ENCODE measurements at places on chromosomes 2 and 18. TPM values are rescaled to one million over a fixed set of nuclear protein-coding genes. Genes with fewer than 3 reads are reported as not detected.

C2orf66 gene
- not detected for total RNA-seq

DNA sequence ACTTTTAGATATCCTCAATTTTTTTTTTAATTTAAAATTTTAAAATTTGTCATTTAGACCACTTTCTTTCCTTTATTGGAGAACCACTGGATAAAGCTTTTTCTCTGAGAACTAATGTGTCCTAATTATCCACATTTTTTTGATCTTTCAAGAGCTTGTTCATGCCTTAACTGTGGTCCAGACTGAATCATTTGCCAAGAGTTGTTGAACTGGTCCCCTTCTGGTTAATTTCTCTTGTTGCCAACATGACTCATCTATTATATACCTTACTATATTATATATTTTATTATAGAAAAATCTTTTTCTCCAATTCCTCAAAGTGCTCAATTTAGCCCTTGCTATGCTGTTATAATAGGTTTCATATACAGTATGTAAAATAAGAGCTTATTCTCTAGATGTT, 53.1 kb upstream of the TMEM87B start:
- H3K27me3 ChIP-seq, result no peaks in the 10 kb centered on the region
- H3K36me3 ChIP-seq, result no peaks in the 10 kb centered on the region
- no peak overlapping the region for H3K27ac ChIP-seq
- H3K4me3 ChIP-seq, result no peak overlapping the region
- DNase-seq, result no peak

DNA sequence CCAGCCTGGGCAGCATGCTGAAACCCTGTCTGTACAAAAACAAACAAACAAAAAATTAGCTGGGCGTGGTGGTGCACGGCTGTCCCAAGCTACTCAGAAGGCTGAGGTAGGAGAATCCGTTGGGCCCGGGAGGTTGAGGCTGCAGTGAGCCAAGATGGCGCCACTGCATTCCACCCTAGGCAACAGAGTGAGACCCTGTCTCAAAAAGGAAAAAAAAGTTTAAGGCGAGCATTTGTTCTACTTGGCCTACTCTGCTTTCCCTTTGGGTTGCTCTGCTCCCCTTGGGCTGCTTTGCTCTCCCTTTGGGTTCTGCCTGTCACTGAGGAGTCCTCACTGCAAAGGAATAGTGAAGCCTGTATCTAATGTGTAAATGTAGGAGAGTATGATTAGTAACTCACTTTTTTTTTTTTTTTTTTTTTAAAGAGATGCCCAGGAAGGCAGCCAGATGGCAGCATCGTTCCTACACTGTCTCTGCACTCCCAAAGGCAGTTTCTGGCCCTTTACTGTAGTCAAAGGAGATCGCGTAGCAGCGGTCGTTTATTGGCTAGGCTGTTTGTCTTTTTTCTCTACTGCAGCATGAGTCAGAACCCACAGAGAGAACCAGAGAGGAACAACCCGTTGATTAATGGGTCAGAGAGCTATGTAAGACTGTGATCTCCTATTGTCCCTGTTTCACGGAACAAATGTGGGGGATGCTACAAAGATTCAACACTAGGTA, 118.3 kb upstream of the CWC22 start:
- DNase-seq, result peak; percentile 28
- H3K4me3 ChIP-seq, result no peak overlapping the region
- no peak overlapping the region for H3K27ac ChIP-seq
- no peaks in the 10 kb centered on the region for H3K27me3 ChIP-seq
- H3K36me3 ChIP-seq, result no peaks in the 10 kb centered on the region

DNA sequence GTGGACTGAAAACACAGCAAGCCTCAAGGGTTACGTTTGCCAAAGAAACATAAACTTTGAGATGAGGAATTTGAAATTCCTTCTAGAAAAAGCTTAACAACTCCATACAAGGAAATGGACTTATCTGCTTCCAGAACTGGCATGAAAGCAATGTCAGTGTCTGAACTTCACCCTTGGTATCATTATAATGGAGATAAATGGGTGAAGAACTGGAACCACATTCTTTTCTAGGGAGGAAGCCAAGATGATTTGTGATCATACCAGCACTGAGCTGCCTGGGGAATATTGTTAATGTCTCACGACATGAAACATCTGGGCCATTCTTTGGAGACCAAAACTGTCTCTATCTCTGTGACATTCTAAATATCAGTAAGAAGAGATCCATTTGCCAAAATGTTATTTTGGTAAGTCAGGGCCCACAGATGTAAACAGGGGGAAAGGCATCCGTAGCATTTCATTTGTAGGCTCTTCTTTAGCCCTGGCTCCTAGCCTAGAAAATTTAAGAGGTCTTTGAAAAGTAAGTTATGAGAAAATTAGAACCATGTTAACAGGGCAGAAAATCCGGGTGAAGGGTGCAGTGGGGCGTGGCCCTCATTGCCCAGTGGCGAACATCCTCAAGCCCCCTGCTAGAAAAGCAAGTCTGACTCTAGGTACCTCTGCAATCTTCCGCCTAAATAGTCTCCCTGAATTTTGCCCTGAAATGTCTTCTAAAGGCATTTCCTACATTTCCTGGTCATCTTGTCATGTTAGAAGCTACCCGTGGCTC, 295.3 kb upstream of the EPAS1 start:
- H3K36me3 ChIP-seq, result no peaks in the 10 kb centered on the region
- DNase-seq, result no peak
- no peak overlapping the region for H3K27ac ChIP-seq
- H3K4me3 ChIP-seq, result no peak overlapping the region
- H3K4me1 ChIP-seq, result no peaks in the 10 kb centered on the region
- H3K27me3 ChIP-seq, result no peaks in the 10 kb centered on the region

GRCh38 chr18:4807604-4808293, 352.6 kb upstream of the DLGAP1 start:
- no peaks in the 10 kb centered on the region for H3K4me1 ChIP-seq
- no peak for DNase-seq
- no peak overlapping the region for H3K27ac ChIP-seq
- no peaks in the 10 kb centered on the region for H3K27me3 ChIP-seq
- H3K4me3 ChIP-seq, result no peak overlapping the region
- H3K36me3 ChIP-seq, result no peaks in the 10 kb centered on the region

GRCh38 chr2:161745866-161746614, 121.8 kb downstream of the SLC4A10 start:
- no peak for DNase-seq
- H3K27me3 ChIP-seq, result no peaks in the 10 kb centered on the region
- no peaks in the 10 kb centered on the region for H3K36me3 ChIP-seq
- H3K4me3 ChIP-seq, result no peak overlapping the region
- no peak overlapping the region for H3K27ac ChIP-seq

GRCh38 chr18:62448426-62448825, 74.4 kb upstream of the ZCCHC2 start:
- no peak overlapping the region for H3K4me3 ChIP-seq
- no peaks in the 10 kb centered on the region for H3K4me1 ChIP-seq
- H3K36me3 ChIP-seq, result no peaks in the 10 kb centered on the region
- no peaks in the 10 kb centered on the region for H3K27me3 ChIP-seq
- DNase-seq, result no peak

ARHGAP28 gene
- not detected for total RNA-seq

- DNase-seq, result no peak
- H3K4me1 ChIP-seq, result no peaks in the 10 kb centered on the region
- H3K36me3 ChIP-seq, result no peaks in the 10 kb centered on the region
- H3K27ac ChIP-seq, result no peak overlapping the region
- H3K4me3 ChIP-seq, result no peak overlapping the region
Observed at GRCh38 chr2:208939852-208940251, 484.0 kb upstream of the MAP2 start.

DNA sequence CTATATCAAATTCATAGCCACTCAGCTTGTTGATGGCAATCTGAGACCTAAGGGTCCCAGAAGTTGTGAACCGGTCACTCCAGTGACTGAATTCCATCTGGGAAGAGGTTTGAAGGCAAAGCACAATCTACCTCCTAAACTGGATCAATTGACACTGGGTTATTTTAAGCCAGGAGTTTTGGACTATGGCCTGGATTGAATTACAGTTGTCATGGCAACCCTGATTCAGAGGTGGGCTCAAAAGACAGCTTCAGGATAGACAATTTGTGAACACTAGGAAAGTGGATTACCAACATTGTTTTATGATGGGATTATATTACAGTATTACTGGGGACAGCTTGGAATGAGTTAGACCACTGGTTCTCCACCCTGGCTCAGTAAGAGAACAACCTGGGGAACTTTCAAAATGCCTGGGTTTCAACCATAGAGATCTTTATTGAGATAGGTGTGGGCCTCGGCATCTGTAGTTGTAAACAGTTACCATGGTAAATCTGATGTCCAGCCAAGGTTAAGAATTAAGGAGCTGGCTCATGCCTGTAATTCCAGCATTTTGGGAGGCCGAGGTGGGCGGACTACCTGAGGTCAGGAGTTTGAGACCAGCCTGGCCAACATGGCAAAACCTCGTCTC, 58.8 kb downstream of the MFSD6 start:
- H3K4me3 ChIP-seq, result no peak overlapping the region
- H3K4me1 ChIP-seq, result peaks cover 66% of the 10 kb centered on the region
- DNase-seq, result no peak
- H3K27me3 ChIP-seq, result no peaks in the 10 kb centered on the region

DNA sequence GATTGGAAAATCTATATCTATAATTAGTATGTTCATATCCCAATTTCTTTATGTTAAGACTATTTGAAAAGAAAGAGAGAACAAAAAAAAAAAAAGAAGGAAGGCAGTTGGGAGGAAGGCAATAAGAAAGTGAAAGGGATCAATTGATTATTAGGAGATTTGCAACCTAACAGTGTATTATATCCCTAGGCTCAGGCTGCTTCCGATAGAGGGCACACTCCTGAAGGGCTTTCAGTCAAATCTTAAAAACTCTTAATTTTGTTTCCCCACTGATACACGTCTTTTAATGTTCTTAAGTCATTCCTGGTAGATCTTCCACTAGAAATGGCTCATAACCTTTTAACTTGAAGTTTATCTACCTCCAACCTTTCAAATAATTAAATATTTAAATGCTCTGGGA, 763.9 kb downstream of the BCL11A start:
- H3K27me3 ChIP-seq, result no peaks in the 10 kb centered on the region
- no peaks in the 10 kb centered on the region for H3K4me1 ChIP-seq
- H3K27ac ChIP-seq, result no peak overlapping the region
- no peak overlapping the region for H3K4me3 ChIP-seq

- no peak overlapping the region for H3K27ac ChIP-seq
- H3K27me3 ChIP-seq, result no peaks in the 10 kb centered on the region
- no peak overlapping the region for H3K4me3 ChIP-seq
- no peaks in the 10 kb centered on the region for H3K36me3 ChIP-seq
- DNase-seq, result no peak
Observed at GRCh38 chr2:216486271-216486670, 12.4 kb upstream of the RPL37A start.

GRCh38 chr2:159187106-159187505, 99.4 kb downstream of the WDSUB1 start:
- H3K27ac ChIP-seq, result no peak overlapping the region
- no peaks in the 10 kb centered on the region for H3K4me1 ChIP-seq
- H3K4me3 ChIP-seq, result no peak overlapping the region

GALNT13 gene
- total RNA-seq, result not detected

DNA sequence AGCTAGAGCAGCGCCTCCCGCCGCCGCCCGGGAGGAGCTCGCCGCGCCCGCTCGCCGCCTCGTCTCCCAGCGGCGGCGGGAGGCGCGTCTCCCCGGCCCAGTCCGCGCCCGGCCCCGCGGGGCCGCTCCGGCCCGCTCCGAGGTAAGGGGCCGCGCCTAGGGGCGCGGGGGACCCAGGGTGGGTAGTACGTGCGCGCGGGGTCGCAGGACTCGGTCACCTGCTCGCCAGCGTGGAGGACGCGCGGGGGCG, 259 bp downstream of the NPAS2 start:
- no peak overlapping the region for H3K4me3 ChIP-seq
- H3K27me3 ChIP-seq, result peaks cover 14% of the 10 kb centered on the region
- DNase-seq, result no peak
- no peak overlapping the region for H3K27ac ChIP-seq

- H3K27me3 ChIP-seq, result no peaks in the 10 kb centered on the region
- DNase-seq, result no peak
- no peaks in the 10 kb centered on the region for H3K36me3 ChIP-seq
- H3K27ac ChIP-seq, result no peak overlapping the region
Observed at GRCh38 chr2:220811952-220812570, 760.0 kb downstream of the EPHA4 start.

HOXD13 gene
- not detected for total RNA-seq

DNA sequence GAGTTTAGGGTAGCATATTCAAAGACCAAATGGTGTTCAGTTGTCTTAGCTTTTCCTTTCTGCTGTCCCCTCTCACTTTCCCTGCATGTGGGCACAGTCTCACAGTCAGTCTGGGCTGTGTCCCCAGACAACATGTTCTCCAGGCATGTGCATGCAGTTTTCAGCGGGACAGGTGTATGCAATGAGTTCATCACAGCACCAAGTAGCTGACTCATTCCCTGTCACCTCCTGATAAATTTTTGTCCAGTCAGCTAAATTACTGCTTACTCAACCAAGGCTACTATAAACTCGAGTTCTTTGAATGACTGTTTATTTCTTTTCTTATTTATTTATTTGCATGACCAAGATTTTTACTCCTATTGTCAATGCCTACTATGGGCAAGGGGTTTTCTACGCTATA, 148.8 kb upstream of the CDH19 start:
- no peak overlapping the region for H3K27ac ChIP-seq
- H3K4me3 ChIP-seq, result no peak overlapping the region
- no peaks in the 10 kb centered on the region for H3K36me3 ChIP-seq
- no peaks in the 10 kb centered on the region for H3K4me1 ChIP-seq
- no peak for DNase-seq

MPV17 gene
- 89.3 TPM for total RNA-seq

Data from CD4-positive, alpha-beta memory T cell (primary cell).